ENCODE measurements at places on chromosomes 16 and 17.

GRCh38 chr17:81202318-81202717, 20.4 kb downstream of the CEP131 start:
- no peak for DNase-seq

DNA sequence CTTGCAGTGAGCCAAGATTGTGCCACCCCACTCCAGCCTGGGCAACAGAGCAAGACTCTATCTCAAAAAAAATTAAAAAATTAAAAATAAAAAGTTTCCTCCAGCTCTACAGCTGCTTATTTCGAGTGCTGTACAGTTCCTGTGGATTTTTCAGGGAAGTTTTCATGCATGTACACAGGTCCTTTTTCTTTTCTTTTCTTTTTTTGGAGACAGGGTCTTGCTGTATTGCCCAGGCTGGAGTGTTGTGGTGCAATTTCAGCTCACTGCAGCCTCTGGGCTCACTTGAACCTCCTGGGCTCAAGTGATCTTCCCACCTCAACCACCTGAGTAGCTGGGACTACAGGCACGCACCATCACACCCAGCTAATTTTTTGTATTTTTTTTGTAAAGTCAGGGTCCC, 15.9 kb downstream of the EEF2K start:
- no peak for DNase-seq

GRCh38 chr16:88901718-88902337, 35.4 kb upstream of the PABPN1L start:
- no peak for DNase-seq

- DNase-seq: no peak
Measured at GRCh38 chr16:27723711-27724481, 174.0 kb downstream of the KATNIP start.

- no peak for DNase-seq
Measured at GRCh38 chr16:23676924-23677480, 1.7 kb upstream of the PLK1 start.

DNA sequence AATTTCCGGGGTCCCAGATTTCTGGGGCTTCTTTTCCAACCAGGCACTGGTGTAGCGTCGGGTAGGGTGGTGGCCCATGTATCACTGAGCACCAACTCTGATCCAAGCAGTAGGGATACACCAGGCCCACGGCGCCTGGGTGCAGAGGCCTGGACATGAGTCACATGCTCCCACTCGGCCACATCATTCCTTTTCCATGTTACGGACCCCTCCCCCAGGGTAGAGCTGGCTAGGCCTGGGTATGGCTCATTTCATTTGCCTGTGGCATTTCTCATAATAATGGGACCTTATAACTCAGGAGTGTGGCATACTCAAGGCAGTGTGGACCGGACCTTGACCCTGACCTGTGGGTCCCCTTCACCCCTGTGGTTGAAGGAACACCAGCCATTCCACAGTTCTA, 18.0 kb upstream of the NDRG4 start:
- no peak for DNase-seq

DNA sequence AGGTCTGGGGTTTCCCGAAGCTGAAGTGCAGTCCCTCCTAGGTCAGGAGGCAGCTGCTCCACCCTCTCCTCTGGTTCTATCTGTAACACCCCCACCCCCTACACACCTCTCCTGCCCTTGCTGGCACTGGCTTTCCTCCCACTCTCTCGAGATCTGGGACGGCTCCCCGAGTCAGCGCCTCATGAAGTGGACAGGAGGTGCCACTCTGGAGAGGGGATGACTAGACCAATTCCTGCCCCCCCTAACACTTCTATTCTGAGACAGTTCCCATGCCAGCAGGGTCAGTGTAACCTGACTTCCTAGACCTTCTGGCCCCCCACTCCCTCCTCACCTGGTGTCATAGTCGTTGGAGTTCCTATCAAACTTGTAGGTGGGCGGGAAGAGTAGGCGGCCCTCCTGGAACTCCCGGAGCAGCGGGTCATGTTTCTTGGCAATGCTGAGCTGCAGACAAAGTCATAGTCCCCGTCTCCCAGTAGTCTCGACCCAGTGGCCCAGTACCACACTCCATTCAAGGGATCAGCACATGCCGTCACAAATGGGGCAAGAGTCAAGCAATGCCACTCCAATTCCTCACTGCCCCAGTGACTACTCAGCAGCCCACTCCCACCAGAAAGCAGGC, 9.7 kb downstream of the INPP5K start:
- DNase-seq: no peak

DNA sequence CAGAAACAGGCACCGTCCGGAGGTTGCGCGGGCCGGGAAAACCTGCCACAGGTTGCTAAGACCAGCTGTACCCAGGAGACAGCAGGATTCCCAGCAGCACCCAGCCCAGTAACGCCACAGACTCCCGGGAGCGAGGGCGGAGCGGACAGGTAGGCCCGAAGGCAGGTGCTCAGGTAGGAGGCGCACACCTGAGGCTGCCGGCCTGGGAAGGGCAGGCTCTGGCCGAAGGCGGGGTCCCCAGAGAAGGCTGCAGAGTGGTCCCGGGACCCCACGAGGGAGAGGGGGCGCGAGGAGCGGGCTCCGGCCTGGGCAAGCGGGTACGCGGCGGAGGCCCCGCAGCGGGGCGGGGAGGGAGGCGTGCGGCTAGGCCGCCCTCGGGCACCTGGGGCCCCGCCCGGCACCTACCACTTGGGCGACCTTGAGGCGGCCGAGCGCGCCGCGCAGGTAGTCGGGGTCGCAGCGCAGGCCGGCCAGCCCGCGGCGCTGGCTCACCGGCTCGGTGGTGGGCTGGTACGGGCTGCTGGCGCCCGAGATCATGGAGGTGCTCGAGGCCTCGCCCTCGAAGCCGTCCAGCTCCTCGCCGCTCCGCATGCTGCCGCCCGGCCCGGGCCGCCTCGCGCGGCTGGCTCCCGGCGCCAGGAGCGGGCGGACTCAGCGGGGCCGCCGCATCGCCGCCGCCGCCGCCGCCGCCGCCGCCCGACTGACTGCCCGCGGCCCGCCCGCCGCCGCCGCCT, 441 bp downstream of the CMTM4 start:
- DNase-seq: peak; percentile 26

- DNase-seq: no peak
Measured at GRCh38 chr16:57358527-57359095, at the start of gene CCL22. Gene CCL22, plus strand, starts transcription at chr16:57358783. Its CDS starts 34 bp downstream, at chr16:57358817.
